Left lung (tissue), 14 donors: ENCODE measurements at places on chromosomes 2 and 18. TPM values are rescaled to one million over a fixed set of nuclear protein-coding genes. Genes with fewer than 3 reads are reported as not detected.

GRCh38 chr2:241211276-241211675 is 22.8 kb downstream of the ANO7 start:
- DNase-seq = no peak

The ACTR3 gene
- 169 TPM for polyA plus RNA-seq

DNA sequence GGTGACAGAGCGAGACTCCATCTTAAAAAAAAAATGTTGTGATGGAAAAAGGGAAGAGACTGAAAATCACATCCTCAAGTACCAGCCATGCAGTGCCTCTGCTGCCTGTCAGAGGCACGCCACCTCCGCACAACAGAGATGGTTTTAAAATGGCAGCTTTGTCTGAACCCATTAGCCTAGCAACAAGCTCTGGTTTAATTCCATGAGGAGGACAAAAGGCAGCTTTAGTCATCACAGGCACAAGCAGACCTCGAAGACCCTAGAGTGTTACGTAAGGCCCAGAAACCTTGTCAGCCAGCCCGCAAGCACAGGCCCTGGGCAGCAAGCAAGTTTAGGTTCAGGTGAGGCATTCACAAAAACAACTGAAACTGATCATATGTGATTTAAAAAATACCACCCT is 10.4 kb downstream of the LCT start:
- no peak for DNase-seq

The GATA6 gene
- 60.3 TPM for polyA plus RNA-seq

The VRK2 gene
- polyA plus RNA-seq = 25.3 TPM

The ACADL gene
- polyA plus RNA-seq = 19.4 TPM

- DNase-seq = no peak
These were observed 26.5 kb downstream of the LYPD6B start for GRCh38 chr2:149064856-149065630.

- DNase-seq = no peak
These were observed 146.0 kb upstream of the MAP3K20 start for GRCh38 chr2:172929644-172930043.

DNA sequence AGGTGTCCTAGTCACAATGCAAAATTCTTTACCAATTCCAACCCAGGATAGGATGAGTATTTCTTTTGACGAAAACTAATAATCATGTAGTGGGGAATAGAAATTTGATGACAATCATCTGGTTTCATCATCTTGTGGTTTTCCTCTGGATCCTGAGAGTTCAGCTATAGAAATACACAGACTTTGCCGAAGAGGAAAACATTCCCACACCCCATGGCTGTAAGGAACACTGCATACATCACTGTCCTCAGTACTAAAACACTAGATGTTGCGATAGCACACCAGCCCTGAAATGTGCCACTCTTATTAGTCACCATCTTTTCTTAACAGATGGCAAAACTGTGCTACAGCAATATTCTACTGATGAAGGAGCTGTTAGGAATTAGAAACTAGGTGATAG is 29.4 kb downstream of the CERKL start:
- DNase-seq = no peak

- no peak for DNase-seq
These were observed 412 bp downstream of the GPD2 start for GRCh38 chr2:156436497-156437085.

GRCh38 chr18:65788373-65788772 is 37.6 kb downstream of the CDH7 start:
- DNase-seq = no peak

The SULT1C4 gene
- 90.7 TPM for polyA plus RNA-seq

DNA sequence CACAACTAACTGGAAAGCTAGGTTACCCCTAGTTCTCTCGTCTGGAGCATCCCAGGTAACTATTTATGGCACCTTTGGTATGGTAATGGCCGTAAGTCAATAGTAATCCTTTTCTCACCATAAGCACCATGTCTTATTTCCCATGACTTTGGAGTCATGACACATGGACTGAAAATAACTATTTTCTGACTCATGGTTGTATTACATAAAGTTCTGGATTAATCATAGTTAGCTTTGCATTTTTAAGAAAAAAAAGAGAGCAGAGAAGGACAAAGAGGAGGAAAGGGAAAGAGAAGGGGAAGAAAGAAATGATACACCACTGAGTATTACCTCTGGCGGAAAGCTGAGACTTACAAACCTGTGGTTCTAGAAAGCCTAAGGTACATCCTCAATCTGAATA is 99.3 kb downstream of the BIN1 start:
- no peak for DNase-seq

The ACTG2 gene
- polyA plus RNA-seq = 37.5 TPM

The TMEM87B gene
- 28.0 TPM for polyA plus RNA-seq
